HS-5 (cell line): ENCODE measurements at places on chromosomes 3 and 15.

DNA sequence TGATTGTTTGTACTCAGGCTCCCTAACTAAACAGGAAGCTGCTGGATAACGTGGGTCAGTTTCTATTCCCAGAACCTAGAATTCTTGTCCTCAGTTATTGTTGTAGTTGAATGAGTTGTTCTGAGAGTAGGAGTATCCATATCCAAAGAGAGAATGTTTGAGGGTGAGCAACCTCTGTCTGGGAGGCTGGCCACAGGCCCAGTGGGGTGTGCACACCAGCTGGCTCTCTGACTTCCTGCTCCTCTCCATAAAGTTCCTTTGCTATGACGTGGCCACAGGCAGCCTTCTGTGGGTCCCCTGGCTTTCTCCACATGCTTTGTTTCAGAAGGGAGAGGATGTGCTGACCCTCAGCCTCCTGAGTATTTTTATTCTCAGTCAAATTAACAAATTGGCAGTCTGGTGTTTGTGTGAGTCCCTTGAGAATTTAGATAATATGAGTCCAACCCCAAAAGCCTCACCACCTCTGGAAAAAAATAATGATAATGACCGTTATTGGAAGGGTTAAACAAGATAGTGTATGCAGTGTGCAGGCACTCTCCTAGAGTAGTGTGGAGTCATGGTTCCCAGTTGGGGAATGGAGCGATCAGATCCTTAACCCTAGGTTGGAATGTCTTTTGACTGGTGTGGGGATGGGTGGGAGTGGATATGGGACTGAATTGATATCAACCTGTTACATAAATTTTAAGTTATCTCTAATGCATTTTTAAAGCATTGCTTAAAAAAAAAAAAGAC is 47.6 kb upstream of the MED12L start:
- peak; percentile 91 for DNase-seq

GRCh38 chr3:56654460-56654859 is 28.6 kb downstream of the TASOR start:
- no peak for DNase-seq

- DNase-seq = peak; percentile 15
Measured at GRCh38 chr3:28915741-28916500, 364.9 kb upstream of the RBMS3 start.

DNA sequence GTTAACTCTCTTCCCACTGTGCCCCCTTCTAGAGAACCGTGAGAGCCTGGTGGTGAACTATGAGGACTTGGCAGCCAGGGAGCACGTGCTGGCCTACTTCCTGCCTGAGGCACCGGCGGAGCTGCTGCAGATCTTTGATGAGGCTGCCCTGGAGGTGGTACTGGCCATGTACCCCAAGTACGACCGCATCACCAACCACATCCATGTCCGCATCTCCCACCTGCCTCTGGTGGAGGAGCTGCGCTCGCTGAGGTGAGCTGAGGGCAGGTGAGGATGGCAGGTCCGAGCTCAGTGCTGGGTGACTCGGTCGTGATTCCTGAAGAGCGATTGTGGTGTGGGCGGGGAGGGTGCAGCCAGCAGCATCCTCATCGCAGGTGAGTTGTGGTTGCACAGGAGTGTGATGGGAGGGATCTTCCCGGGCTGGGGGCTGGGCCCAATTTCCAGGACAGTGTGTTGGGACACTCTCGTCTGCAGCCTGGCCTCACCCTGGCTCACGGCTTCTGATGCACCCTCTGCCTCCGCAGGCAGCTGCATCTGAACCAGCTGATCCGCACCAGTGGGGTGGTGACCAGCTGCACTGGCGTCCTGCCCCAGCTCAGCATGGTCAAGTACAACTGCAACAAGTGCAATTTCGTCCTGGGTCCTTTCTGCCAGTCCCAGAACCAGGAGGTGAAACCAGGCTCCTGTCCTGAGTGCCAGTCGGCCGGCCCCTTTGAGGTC is 8.0 kb downstream of the MCM2 start:
- DNase-seq = no peak

GRCh38 chr3:85007195-85008094 is 48.7 kb downstream of the CADM2 start:
- DNase-seq = no peak

DNA sequence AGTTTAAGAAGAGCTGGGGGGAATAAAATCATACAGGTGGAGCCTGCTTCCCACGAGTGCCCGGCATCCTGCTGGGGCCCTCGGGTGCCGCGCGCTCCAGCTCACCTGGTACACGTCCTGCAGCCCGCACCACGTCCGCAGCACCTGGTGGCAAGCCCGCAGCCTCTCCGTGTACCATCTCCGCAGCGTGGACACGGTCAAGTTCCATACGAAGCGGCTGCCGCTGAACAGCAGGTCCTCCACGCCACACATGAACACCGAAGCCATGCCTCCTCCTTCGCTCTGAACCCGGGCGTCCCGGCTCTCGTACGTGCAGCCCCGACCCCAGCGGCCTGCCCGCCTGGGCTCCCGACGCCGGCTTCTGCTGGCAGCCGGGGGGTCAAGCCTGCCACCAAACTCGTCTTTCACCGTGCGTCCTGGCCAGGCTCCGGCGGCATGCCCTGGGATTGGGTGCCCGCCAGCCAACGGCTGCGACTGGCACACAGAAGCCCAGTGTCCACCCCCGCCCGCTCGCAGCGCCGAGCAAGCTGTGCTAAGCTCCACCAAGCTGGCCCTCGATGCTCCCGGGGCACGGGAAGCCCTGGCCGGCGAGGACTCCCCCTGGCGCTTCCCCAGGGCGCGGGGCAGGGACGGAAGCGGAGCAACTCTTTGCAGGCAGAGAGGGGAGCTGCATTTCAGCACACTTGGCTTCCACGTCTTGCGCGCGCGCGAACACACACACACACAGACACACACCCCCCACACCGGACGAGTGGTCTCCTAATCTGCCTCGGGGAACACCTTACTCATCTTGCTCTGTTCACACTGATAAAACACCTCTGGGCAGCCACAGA is at the start of gene FRMD4B:
Gene FRMD4B, minus strand, starts transcription at position 366 of the 833 bp plus-strand sequence. Its CDS starts 99 bp downstream, at position 267.
- DNase-seq = no peak

GRCh38 chr3:179563271-179563783 is 601 bp downstream of the ACTL6A start:
- DNase-seq = peak; percentile 38

- no peak for DNase-seq
Measured at GRCh38 chr3:18641916-18642315, 216.8 kb upstream of the SATB1 start.

DNA sequence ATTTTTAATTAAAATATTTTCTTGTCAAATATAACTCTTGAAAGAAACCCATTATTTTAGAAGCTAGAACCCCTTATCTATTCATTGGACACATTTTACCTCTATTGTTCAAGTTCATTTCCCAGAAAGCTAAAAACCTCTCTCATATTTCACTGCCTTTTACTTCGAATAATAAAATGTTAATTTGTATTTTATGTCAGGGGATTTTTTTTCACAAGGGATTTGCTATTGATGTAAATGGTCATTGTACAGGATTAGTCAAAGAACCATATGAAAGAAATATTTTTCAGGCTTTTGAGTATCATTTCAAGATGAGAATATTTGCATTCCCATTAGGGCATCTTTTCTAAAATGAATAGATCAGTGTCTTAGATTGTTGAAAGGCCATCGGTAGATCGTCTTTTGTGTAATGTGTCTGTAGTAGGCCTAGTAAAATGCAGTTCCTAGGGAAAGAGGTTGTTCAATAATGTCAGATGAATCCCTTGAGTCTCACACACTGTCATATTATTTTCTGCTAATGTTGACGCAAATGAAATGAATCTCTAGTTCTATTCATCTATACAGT is 114.5 kb downstream of the ROBO1 start:
- DNase-seq = no peak
